ENCODE measurements at places on chromosomes 4 and X.
A peak's percentile ranks its signal among the peaks of the same experiment; 100 is the strongest.

GRCh38 chr4:41999321-41999720 lies 9.0 kb downstream of the SLC30A9 start:
- no peak for DNase-seq

- no peak for DNase-seq
These were observed 377.3 kb downstream of the ARAP2 start for GRCh38 chr4:35867057-35867456.

DNA sequence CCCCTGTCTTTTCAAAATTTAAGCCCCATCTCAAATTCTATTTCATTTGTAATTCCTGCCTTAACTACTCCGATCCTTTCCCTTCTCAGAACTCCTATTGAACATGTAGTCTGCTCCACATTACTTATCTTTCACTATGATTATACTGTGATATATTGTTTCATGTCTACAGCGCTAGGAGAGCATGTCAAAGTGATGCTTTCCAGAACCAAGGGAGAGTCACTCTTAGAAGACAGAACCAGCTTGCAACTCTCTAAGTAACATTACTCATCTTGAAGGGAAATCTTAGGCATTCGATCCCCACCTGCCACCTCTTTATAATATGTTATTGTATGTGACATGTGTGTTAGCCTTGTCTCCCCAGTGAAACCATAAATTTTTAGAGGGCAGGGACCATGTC lies 10.5 kb downstream of the EXOC1L start:
- no peak for DNase-seq

- no peak for DNase-seq
These were observed 177.6 kb downstream of the RNF150 start for GRCh38 chr4:140955641-140956040.

DNA sequence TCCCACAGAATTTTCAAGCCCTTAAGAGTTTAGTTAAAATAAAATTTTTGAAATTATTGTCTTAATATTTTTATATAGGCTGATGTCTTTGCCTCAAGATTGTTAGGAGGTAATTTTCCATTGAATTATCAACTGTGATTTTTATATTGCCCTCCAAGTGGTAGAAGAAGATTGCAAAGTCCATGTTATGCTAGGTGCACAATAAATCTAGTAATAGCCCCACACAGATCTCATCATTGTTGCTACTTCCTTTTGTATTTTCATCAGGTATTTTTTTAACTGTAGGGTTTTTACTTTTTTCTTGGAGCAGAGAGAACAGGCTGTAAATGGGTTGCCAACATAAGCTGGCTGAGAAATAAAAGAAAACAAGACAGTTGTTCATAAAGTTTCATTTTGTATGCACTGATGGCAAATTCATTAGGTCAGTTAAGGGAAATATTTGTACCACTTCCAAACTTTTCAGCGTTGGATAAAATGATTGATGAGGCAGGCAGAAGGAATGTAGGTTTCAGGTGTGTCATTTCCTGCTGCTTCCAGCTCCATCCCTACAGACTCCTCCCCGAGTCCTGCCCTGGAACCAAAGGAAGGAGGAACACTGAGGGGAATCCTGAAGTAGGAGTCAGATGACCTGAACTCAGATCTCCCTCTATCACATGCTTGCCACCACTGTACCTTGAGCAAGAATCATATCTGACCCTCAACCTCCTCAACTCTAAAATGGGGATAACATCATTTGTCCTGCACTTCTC lies 105.5 kb downstream of the PRRG1 start:
- peak; percentile 20 for DNase-seq

- no peak for DNase-seq
These were observed 440.0 kb upstream of the IGFBP7 start for GRCh38 chr4:57550198-57550597.

GRCh38 chrX:72100824-72101351 lies 30.8 kb downstream of the RTL5 start:
- no peak for DNase-seq

GRCh38 chr4:8469550-8469949 lies 29.0 kb downstream of the TRMT44 start:
- DNase-seq, result no peak

DNA sequence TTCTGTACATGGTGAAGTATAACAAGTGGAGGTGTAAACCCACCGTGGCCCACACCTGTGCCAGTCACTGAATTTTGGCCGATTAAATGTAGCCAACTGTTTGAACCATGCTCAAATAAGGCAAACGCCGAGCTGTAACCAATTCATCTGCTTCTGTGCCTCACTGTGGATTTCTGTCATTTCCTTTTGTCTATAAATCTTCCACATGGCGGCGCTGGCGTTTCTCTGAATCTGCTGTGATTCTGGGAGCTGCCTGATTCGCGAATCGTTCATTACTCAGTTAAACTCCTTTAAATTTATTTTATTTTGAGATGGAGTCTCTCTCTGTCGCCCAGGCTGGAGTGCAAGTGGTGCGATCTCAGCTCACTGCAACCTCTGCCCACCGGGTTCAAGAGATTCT lies 19.2 kb downstream of the SUPT20HL2 start:
- DNase-seq, result no peak

DNA sequence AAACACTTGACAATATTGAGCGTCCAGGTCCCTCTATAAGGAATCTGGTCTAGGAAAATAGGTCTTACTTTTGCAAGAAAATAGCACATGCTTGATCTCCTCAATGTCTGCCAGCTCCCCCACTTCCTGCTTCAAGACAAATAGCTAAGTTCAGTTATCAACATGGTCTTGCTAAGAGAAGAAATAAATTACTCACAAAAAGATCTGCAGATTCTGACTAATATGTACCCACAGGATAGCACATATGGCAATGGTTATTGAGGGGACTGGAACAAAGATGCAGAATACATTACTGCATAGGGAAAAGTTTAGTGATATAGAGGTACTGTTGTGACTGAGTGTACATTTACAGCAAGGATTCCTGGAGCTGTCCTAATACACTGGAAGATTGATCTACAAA lies 457.5 kb upstream of the GRID2 start:
- DNase-seq, result no peak

- no peak for DNase-seq
These were observed 115.9 kb downstream of the GPAT3 start for GRCh38 chr4:83651846-83652245.

GRCh38 chr4:156018383-156018782 lies 64.7 kb upstream of the CTSO start:
- no peak for DNase-seq

GRCh38 chr4:147479786-147480185 lies 1.1 kb upstream of the EDNRA start:
- DNase-seq, result no peak

DNA sequence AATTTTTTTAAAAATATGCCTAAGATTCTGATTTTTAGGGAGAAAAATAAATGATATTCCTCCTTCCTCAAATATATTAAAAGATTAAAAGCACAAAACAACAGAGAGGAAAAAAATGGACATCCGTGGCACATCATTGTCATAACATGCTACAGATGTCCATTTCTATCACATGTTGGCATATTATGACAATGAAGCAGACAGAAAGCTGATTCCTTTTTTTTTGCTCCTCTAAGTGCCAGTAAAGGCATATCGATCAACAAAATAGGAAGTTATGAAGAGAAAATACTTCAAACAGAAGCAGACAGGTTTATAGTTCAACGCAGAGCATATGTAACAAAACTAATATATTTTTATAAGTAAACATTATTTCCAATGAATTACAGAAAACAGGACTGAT lies 11.2 kb downstream of the KLHL8 start:
- no peak for DNase-seq

DNA sequence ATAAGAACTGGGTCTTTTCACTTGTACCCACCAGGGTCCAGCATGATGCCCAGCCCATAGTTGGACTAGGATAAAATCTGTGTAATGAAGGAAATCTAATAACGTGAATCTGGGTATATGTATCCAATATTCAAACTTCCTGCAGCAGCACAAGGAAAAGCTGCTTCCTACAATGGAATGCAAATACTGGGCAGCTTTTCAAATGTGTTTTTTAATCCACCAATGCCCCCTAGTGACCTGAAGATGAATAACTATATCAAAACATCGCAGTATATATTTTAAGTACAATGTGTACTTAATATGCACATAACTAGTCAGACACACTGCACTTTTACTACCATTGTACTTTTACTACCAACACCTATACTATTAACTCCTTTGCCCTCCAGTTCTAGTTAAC lies 5.3 kb downstream of the APOO start:
- DNase-seq, result no peak

GRCh38 chr4:114043116-114043515 lies 63.7 kb upstream of the ARSJ start:
- DNase-seq, result no peak

- DNase-seq, result no peak
These were observed 84.1 kb downstream of the DGKK start for GRCh38 chrX:50386520-50386919.

- no peak for DNase-seq
These were observed 323.9 kb upstream of the CXXC4 start for GRCh38 chr4:104818579-104818978.

GRCh38 chr4:155566354-155566753 lies 100.3 kb upstream of the GUCY1A1 start:
- DNase-seq, result no peak

GRCh38 chrX:15468036-15468435 lies 25.1 kb downstream of the PIR start:
- no peak for DNase-seq

DNA sequence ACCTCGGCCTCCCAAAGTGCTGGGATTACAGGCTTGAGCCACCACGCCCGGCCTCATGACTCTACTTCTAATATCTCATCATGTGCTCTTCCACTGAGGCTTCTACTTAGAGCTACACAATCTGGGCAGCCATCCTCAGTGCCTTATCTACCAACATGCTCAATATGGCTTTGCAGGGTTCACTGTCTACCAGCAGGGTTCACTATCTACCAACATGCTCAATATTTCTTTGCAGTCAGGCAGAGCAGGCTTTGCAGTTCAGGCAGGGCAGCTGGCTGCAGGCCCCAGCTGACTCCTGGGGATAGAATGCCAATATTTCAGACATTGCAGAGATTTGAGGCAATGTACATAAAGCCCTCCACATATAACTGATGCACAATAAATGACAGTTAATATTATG lies 47.5 kb downstream of the PKD2 start:
- DNase-seq, result peak; percentile 15

DNA sequence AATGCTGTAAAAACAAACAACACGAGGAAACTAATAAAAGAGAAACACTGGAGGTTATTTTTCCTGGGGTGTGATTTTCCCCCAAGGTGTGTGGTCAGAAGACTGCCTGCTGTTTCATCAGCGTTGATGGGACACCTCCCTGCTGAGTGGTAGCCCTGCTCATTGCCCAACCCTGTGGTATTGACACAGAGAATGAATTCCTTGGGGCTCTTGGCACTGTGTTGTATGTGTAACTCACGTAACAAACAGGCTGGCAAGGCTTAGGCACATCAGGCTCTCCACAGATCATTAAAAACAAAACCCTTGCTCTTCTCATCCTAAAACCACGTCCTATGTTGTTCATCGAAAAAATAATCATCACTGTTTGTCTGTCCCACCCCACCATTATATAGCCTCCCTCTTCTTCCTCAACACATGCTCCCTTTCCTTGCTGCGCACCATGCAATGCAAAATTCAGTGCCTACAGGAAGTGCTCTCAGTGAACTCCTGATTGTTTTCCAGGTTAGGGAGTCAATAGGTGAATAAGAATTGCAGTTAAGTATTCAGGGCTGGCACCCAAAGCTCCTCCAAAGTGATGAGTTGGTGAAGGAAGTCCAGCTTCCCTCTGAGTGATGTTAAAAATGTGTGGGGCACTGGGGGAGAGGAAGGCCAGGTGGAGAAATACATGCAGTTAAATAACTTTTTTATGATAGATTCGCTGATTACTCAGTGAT lies 11.4 kb upstream of the PUDP start:
- DNase-seq, result no peak

DNA sequence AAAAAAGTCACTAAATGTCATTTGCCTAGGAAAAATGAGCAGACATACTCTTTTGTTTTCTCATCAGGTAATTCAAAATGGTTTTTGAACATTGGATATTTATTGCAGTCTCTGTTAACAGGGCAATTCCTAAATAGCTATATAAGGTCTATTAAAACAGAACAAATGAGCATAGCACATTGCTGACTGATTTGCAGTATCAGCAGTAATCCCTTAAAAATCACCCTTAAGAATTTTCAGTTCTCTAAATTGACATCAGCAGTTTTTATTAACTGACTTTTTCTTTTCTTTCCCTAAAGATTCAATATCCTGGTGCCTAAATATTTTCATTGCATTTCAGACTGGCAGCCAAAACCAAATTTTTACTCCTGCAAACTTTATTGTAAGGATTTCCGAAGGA lies 270.2 kb downstream of the FSTL5 start:
- DNase-seq, result no peak

GRCh38 chr4:97577004-97577403 lies 566.3 kb downstream of the STPG2 start:
- no peak for DNase-seq

DNA sequence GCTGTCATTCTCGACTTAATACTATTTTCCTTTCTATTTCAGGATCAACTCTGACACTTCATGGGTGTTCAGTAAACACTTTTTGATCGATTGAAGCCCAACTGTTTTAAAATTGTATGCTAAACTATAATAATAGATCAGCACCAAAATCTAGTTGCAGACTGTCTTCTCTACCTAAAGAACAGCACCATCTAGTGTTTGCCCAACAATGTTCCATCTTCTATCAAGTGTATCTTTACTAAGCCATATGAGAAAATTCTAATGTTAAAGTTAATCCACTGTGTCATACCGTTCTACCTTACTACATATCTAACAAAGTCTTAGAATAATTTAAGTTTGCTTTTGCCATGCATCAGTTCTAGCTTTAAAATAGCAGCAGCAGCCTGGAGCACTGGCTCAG lies 113.0 kb upstream of the PRDX4 start:
- DNase-seq, result no peak

DNA sequence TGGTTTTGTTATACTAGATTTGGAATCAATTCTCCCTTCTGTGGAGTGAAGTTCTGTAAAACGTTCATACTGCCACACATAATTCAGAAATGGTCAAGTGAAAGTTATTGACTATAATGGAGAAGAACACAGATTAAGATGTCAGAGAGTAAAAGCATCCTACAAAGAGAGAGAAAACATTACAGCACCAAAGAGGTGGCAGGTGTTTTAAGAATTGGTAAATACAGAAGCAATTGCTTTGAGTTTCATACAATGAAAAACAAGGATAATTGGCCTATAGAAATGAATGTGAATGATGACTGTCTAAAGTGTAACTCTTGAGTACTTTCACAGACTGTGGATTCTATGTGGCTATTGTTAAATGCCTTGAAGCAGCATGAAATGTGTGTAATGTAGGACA lies 435.6 kb upstream of the SMIM31 start:
- DNase-seq, result no peak

GRCh38 chr4:92333016-92333415 lies 29.2 kb downstream of the GRID2 start:
- no peak for DNase-seq

DNA sequence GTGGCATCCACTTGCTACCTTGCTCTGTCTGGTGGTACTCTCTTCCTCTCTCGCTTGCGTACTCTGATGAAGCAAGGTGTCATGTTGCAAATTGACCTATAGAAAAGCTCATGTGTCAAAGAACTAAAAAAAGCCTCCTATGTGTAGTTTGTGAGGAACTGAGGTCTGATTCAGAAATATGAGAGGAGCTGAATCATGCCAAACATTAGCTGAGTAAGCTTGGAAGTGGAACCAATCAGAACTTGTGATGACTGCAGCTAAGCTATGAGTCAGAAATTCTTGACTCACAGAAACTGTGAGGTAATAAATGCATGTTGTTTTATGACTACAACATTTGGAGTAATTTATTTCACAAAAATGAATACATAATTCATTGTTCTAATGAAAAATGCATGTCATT lies 2138.8 kb downstream of the PCDH7 start:
- peak; percentile 51 for DNase-seq
